Bronchial epithelial cell (primary cell): ENCODE measurements at places on chromosomes 1 and 21. TPM values are rescaled to one million over a fixed set of nuclear protein-coding genes. Genes with fewer than 3 reads are reported as not detected.

DNA sequence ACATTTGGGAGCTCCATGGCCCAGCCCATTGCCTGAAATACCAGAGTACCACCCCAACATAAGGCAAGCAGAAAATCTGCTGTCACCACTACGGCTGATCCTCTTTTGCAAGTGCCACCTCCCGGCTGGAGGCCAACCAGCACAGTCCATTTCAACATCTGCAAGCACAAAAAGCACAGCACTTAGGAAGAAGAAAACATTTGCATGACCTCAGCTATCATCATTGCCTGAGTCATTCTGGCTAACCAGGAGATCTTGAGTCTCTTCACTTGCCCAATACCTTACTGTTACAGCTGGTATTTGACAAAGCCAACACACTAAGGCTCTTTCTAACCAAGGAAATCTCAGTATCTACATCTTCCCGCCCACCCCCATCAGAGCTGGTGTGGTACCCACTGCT lies 55.9 kb downstream of the NEK7 start:
- DNase-seq = peak; percentile 94

DNA sequence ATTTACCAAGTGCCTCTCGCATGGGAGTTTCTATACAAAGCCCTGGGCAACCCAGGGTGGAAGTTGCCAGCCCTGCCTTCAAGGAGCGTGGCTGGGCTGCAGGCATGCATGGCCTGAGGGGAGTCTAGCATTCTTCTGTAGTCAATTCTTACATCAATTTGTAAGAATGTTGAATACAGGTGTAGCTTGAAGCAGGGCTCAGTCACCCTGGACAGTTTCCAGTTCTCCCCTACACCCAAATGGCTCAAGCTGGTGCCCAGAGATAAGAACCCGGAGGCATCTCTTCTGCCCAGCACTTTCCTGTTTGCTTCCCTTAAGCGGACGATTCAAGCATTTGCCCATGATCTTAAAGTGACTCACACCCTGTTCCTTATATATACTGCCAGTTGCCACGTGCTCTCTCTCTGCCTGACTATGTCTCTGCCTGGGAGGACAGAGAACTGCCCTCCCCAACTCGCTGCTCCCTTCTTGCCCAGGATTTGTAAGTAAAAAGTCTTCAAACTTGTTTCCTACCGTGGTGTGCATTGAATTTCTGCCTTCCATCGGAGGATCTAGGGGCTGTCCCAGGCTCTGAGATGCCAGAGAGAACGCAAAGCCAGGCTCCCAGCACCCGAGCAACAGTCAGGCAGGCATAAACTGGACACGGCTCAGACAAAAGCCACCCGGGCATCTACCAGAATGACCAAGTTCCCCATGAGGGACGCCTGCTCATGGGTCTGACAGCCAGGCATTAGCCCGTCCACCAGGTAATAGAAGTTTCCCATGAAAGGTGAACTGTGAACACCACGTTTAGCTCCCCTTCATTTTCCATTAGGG lies 50.9 kb upstream of the AJAP1 start:
- DNase-seq = peak; percentile 31

Gene UBXN11
- total RNA-seq = 2.6 and 3.1 TPM in 2 replicates

- no peak for DNase-seq
Observed at GRCh38 chr1:205449254-205449749, 6.5 kb downstream of the BLACAT1 start.

Gene TMEM269
- under 0.01 TPM in 2 replicates for total RNA-seq

Gene RORC
- 0.26 and 2.8 TPM in 2 replicates for total RNA-seq

Gene ST3GAL3
- total RNA-seq = 6.7 and 10.3 TPM in 2 replicates

Gene HMGCS2
- total RNA-seq = 0.26 and 0.38 TPM in 2 replicates

Gene DNAJC28
- total RNA-seq = 1.0 and 1.3 TPM in 2 replicates

DNA sequence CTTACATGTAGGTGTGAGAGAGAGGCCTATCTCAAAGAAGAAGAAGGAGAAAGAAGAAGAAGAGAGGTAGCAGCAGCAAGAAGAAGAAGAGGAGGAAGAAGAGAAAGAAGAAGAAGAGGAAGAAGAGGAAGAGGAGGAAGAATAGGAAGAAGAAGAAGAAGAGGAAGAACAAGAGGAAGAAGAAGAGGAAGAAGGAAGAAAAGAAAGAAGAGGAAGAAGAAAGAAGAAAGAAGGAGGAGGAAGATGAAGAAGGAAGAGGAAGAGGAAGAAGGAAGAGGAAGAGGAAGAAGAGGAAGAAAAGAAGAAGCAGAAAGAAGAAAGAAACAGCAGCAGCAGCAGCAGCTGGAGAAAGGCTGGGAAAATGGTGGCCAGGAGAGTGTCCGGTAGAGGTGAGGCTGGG lies 10.3 kb upstream of the AZIN2 start:
- DNase-seq = no peak

DNA sequence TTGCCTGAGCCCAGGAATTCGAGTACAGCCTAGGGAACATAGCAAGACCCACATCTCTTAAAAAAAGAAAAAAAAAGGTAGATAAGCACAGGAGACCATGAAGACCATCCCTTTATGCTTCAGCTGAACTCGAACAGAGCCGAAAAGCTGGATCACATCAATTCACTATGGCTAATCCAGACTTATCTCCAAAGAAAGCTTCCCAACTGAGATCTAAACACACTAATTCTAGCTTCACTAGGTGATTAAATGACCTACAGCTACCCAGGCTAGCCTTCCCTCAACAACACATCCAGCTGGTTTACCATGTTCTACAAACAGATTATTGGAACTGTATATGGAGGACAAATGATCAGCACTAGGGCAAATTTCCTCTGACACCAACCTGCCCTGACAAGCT lies 44.0 kb upstream of the NR5A2 start:
- no peak for DNase-seq

DNA sequence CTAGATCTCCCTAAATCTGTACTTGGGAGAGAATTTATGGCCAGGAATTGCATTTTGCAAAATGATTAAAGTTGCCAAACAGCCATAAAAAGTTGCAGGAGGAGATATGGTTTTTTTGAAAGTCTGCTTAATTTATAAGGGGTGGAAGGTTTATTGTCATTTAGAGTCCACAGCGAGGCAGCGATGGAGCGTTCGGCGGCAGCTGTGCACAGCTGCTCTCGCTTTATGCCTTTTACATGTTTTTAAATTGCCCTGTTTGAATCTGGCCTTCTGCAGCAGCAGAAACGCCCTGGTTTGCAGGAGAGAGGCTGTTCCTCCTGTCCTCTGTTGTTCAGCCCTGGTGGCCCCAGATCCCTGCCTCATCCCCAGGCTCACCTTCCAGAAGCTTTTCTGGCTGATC lies 144.9 kb upstream of the POU3F1 start:
- DNase-seq = no peak

Gene AMPD1
- total RNA-seq = 0.13 TPM in 1 of 2 replicates, not detected in the other

GRCh38 chr1:174169342-174169741 lies 10.0 kb downstream of the RABGAP1L start:
- DNase-seq = no peak

DNA sequence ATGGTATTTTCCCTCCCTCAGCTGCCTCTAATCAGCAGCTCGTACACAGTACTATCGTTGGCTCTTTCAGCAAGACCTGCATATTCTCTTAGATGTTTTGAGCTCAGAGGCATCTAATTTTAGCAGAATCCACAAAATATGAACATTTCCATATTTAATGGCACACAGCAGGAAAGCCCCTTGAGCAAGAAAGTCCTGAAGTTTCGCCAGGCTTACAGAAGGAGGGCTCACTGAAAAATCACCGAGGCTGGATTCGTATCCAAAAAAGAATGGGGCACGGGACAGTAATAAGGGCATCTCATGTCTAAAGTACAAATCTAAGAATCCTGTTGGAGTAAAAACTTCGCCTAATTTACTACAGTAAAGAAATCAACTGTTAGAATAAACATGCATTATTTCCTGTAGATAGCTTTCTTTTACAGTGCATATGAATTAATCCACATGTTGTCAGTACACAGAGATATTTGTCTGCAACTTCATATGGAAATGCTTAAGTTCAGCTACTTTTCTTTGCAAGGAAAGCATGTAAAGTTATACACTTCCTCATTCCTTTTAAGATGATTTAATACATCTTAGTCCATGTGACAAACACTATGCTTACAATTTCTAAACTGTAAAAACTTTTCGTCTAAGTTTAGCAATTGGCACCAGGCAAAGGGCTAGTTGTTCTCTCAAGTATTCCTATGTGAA lies 1205.3 kb upstream of the ADGRL4 start:
- DNase-seq = no peak

- no peak for DNase-seq
Observed at GRCh38 chr1:214474467-214474866, 76.9 kb downstream of the PTPN14 start.

- DNase-seq = no peak
Observed at GRCh38 chr1:61173118-61173517, 90.8 kb downstream of the NFIA start.

Gene TDRD5
- total RNA-seq = not detected in 2 replicates

DNA sequence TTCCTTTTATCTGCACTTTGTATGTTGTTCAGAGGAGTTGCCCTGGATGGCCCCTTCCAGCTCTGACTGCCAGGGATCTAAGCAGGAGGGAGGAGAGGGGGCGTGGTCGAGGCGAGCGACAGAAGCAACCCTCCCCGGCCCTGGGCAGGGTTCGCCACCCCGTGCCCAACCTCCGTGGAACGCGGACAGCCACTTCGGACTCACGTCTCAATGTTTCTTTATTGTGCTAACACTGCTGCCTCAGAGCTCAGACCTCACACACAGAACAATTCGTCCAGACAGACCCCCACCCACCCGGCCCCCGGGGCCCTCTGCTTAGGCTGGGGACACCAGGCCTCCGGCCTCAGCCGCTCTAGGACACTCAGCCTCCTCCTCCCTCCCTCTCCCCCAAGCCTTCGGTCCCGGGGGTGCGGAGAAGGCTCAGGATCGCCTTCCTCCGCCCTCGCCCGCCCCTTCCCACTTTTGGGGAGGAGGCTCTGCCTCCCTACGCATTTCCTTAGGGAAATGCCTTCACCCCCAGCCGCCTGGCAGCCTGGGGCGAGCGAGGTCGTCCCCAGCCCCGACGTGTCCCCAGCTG lies 8.3 kb downstream of the VSIG8 start:
- no peak for DNase-seq

Gene AMY1A
- total RNA-seq = under 0.01 TPM in 1 of 2 replicates, not detected in the other

DNA sequence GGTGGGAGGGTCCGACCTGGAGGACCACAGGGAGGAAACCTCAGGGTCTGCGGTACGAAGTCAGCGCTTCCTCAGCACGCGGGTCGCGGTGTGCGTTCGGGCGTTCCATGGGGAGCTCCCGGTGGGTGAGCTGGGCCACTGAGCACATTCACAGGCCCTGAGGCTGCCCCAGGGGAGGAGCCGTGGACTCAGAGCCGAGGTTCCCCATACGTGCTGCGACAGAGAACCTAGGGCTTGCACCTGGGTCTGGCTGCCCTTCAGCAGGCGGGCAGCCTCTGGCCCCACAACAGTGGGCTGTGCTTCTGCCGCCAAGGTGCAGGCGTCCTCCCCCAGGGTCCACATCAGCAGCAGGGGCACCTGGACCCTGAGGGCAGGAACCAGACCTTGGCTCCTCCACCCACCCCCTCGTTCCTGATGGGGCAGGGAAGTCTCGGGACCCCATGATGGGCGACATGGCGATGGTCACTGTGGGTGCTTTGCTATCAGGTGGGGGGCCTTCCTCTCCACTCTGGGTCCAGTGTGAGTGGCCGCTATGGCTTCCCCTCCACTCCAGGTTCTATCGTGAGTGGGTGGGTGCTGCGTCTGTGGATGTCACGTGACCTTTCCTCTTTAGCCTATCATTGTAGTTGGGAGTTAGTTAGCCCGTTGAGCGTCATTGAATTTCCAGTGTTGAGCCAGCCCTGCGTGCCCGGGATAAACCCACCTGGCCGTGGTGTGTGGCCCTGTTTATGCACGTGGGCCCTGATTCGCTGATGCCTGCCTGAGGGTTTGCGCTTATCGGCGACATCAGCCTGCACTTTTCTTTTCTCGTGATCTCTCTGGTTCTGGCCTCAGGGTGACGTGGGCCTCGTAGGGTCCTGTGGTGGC lies 27.9 kb downstream of the FTCD start:
- no peak for DNase-seq

Gene USP25
- 54.5 and 69.3 TPM in 2 replicates for total RNA-seq

GRCh38 chr1:39406533-39407450 lies 84.6 kb upstream of the BMP8A start:
- no peak for DNase-seq

- DNase-seq = no peak
Observed at GRCh38 chr1:71167505-71167904, 86.7 kb upstream of the ZRANB2 start.
